Smooth muscle cell of the brain vasculature (primary cell): ENCODE measurements at places on chromosomes 5 and 9.

- DNase-seq: no peak
Measured at GRCh38 chr9:96115836-96116235, 186.1 kb downstream of the HSD17B3 start.

- no peak for DNase-seq
Measured at GRCh38 chr5:101370181-101370580, 467.1 kb upstream of the ST8SIA4 start.

- no peak for DNase-seq
Measured at GRCh38 chr5:65204966-65205365, 276.8 kb downstream of the ADAMTS6 start.

DNA sequence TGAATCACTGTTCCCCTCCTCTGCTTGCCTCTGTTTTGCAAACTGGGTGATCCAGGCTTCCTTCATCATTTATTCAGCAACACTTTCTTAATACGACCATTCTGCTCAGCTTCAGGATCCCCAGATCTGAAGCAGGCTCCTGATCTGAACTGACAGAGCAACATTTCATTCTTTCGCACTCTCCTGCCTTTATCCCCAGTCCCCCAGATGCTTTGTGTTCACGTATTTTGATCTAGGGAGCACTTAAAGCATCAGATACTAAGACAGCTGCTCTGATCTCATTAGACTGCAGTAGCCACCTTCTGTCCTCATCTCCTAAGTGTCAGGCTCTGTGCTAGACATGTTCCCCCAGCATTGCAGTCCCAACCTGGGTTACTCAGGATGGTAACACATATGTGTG, 158.0 kb downstream of the TRIO start:
- no peak for DNase-seq
